Keratinocyte (primary cell): ENCODE measurements at places on chromosomes 13 and 19.

DNA sequence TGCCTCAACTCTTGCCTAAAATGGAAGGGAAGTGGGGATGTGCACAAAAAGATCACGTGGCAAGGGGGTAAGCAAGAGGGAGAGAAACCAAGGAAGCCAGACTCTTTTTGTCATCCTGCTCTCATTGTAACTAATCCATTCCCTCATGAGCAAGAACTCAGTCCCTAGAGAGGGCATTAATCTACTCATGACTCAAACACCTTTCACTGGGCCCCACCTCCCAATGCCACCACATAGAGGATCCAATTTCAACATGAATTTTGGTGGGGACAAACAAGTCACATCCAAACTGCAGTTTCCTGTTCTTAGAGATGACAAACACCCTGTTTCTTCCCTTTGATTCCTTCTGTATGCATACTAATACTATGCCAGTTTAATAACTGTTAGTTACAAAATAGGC is 11.2 kb upstream of the CHST8 start:
- H3K36me3 ChIP-seq, result no peaks in the 10 kb centered on the region
- no peak overlapping the region for H3K4me3 ChIP-seq
- no peaks in the 10 kb centered on the region for H3K4me1 ChIP-seq
- no peak overlapping the region for H3K27ac ChIP-seq
- no peak for DNase-seq
- no peaks in the 10 kb centered on the region for H3K27me3 ChIP-seq

GRCh38 chr13:48410199-48410598 is 2.7 kb downstream of the LPAR6 start:
- peak overlapping the region; percentile 67 for H3K4me3 ChIP-seq
- DNase-seq, result no peak
- no peaks in the 10 kb centered on the region for H3K27me3 ChIP-seq
- peaks cover 9% of the 10 kb centered on the region for H3K4me1 ChIP-seq

DNA sequence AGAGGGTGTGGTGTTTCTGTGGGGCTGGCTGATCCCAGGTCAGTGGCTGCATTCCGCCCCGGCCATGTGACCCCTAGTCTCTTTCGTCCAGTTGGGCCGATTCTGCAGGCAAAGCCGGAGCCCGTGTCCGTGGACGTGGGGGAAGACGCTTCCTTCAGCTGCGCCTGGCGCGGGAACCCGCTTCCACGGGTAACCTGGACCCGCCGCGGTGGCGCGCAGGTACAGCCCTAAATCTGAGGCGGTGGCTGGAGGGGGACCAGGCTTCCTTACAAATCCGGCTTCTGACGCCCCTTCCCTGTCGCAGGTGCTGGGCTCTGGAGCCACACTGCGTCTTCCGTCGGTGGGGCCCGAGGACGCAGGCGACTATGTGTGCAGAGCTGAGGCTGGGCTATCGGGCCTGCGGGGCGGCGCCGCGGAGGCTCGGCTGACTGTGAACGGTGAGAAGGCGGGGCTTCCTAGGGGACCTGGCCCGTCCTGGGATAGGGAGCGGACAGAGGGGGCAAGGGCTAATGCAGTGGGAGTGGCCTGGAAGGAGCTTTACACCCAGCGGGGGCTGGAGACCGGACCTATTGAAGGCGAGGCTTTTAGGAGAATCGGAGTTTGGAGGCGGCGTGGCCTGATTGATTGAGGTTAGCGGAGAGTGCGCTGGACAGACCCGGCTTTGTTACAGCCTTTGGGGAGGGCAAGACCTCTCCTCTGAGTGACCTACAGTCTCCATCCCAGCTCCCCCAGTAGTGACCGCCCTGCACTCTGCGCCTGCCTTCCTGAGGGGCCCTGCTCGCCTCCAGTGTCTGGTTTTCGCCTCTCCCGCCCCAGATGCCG is 4.3 kb downstream of the KIRREL2 start:
- H3K36me3 ChIP-seq, result no peaks in the 10 kb centered on the region
- H3K4me1 ChIP-seq, result no peaks in the 10 kb centered on the region
- H3K4me3 ChIP-seq, result no peak overlapping the region
- no peak for DNase-seq

DNA sequence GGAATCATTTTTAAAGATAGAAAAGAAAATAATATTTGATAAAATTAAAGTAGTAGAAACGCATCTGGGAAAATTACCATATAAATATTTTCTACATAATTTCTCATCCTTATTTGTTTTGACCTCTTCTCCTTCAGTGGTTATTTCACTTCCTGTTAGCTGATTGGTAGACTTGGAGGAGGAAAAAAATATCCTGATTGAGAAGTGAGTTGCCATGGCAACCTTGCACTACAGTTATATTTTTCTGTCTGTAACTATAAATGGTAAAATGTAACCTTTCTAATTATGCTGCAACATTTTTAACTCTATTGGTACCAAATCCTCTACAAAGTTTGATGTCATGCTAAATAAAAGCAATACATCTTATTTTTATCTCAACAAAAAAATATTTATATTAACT is 45.2 kb downstream of the SCEL start:
- no peaks in the 10 kb centered on the region for H3K27me3 ChIP-seq
- no peaks in the 10 kb centered on the region for H3K36me3 ChIP-seq
- no peak overlapping the region for H3K4me3 ChIP-seq
- H3K27ac ChIP-seq, result no peak overlapping the region

DNA sequence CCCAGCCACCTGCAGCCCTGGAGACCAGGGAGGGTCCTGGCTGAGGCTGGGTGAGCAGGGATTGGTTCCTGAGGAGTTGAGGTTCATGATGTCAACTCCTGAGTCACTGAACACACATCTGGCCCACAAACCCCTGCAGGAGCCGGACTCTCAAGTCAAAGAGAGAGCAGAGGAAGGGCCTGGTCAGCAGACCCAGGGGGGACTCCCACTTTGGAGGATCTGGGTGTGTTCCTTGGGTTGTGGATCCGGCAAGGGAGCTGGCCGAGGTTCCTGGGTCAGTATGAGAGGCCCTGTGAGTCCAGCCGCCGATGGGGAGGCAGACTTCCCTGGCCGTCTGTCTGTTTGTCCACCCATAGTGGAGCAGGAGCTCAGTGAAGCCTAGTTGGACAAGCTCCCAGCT is 4.0 kb downstream of the SLC7A10 start:
- H3K27ac ChIP-seq, result no peak overlapping the region

- no peak for DNase-seq
- no peak overlapping the region for H3K4me3 ChIP-seq
- no peak overlapping the region for H3K27ac ChIP-seq
- peaks cover 18% of the 10 kb centered on the region for H3K27me3 ChIP-seq
- H3K4me1 ChIP-seq, result peaks cover 4% of the 10 kb centered on the region
Observed at GRCh38 chr13:46382224-46382623, 4.8 kb downstream of the RUBCNL start.

GRCh38 chr13:22014469-22014868 is 343.6 kb downstream of the FGF9 start:
- H3K27me3 ChIP-seq, result no peaks in the 10 kb centered on the region
- peaks cover 9% of the 10 kb centered on the region for H3K4me1 ChIP-seq
- no peak overlapping the region for H3K4me3 ChIP-seq
- no peak overlapping the region for H3K27ac ChIP-seq
- peak; percentile 1 for DNase-seq
- H3K36me3 ChIP-seq, result no peaks in the 10 kb centered on the region

GRCh38 chr13:110197026-110197425 is 109.9 kb downstream of the COL4A1 start:
- no peaks in the 10 kb centered on the region for H3K27me3 ChIP-seq
- no peak overlapping the region for H3K4me3 ChIP-seq
- H3K4me1 ChIP-seq, result no peaks in the 10 kb centered on the region
- H3K36me3 ChIP-seq, result peaks cover 3% of the 10 kb centered on the region
- H3K27ac ChIP-seq, result no peak overlapping the region

DNA sequence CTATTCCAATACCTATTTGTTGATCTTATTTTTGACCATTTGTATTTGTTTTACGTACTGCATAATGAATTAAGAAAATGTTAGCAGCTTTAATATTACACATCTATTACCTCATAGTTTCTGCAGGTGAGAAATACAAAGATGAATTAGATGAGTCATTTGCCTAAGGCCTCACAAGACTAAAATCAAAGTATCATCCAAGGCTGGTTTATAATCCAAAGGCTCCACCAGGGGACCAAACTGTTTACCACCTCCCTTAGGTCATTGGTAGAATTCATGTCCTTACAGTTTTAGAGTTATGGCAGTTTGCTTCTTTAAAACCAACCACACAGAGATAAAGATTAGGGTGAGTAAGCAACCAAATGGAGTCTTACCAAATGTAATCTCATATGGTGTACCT is 848.1 kb downstream of the SLITRK6 start:
- DNase-seq, result peak; percentile 19
- no peaks in the 10 kb centered on the region for H3K27me3 ChIP-seq
- H3K4me1 ChIP-seq, result no peaks in the 10 kb centered on the region

- no peak for DNase-seq
- H3K27ac ChIP-seq, result peak overlapping the region; percentile 53
- H3K36me3 ChIP-seq, result peaks cover 12% of the 10 kb centered on the region
- H3K4me1 ChIP-seq, result peaks cover 24% of the 10 kb centered on the region
Observed at GRCh38 chr19:18160971-18161635, 8.1 kb downstream of the PIK3R2 start.

- no peak overlapping the region for H3K27ac ChIP-seq
- H3K27me3 ChIP-seq, result no peaks in the 10 kb centered on the region
- no peak overlapping the region for H3K4me3 ChIP-seq
- H3K4me1 ChIP-seq, result no peaks in the 10 kb centered on the region
- no peaks in the 10 kb centered on the region for H3K36me3 ChIP-seq
Observed at GRCh38 chr13:51781246-51782022, 22.5 kb downstream of the DHRS12 start.

DNA sequence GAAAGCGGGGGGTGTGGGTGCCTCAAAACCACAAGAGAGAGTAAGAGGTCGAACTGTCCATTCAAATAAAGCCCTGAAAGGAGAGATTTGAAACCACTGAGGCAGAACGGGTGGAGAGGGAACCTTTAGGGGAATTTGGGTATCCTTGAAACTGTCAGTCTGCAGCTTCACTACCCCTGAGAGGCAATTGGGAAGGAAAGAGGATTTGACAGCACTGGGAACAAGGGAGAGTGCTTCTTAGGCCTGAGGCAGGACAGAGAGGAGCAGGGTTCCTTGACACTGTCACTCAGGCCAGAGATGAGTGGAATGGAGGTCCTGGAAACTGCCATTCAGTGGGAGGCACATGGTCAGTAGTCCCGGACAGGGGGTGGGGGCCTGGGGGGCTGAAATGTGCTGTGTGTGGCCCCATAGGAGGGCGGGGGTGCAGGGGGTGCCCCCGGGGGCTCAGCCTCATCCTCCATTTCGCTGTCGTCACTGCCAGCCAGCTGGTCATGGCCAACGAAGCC is 5.0 kb downstream of the GFY start:
- H3K27me3 ChIP-seq, result peaks cover 92% of the 10 kb centered on the region
- no peak overlapping the region for H3K27ac ChIP-seq
- no peak overlapping the region for H3K4me3 ChIP-seq
- no peak for DNase-seq

- no peak overlapping the region for H3K27ac ChIP-seq
- H3K27me3 ChIP-seq, result no peaks in the 10 kb centered on the region
- H3K36me3 ChIP-seq, result no peaks in the 10 kb centered on the region
- peak overlapping the region; percentile 18 for H3K4me3 ChIP-seq
- DNase-seq, result no peak
Observed at GRCh38 chr19:31340042-31341025, 8.9 kb downstream of the TSHZ3 start.

GRCh38 chr13:40283666-40284065 is 382.8 kb downstream of the FOXO1 start:
- peak overlapping the region; percentile 33 for H3K27ac ChIP-seq
- no peak overlapping the region for H3K4me3 ChIP-seq
- no peaks in the 10 kb centered on the region for H3K36me3 ChIP-seq
- H3K27me3 ChIP-seq, result no peaks in the 10 kb centered on the region
- DNase-seq, result peak; percentile 59

- H3K36me3 ChIP-seq, result no peaks in the 10 kb centered on the region
- H3K4me3 ChIP-seq, result no peak overlapping the region
- no peak for DNase-seq
Observed at GRCh38 chr13:90416519-90416918, 931.0 kb upstream of the MIR17HG start.

DNA sequence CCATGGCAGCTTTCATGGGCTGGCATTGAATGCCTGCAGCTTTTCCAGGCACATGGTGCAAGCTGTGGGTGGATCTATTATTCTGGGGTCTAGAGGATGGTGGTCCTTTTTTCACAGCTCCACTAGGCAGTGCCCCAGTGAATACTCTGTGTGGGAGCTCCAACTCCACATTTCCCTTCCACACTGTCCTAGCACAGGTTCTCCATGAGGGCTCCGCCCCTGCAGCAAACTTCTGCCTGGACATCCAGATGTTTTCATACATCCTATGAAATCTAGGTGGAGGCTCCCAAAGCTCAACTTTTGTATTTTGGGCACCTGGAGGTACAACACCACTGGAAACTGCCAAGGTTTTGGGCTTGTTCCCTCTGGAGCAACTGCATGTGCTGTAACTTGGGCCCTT is 450.6 kb downstream of the LMO7 start:
- DNase-seq, result no peak
- H3K4me3 ChIP-seq, result no peak overlapping the region
- no peaks in the 10 kb centered on the region for H3K27me3 ChIP-seq
- no peak overlapping the region for H3K27ac ChIP-seq

DNA sequence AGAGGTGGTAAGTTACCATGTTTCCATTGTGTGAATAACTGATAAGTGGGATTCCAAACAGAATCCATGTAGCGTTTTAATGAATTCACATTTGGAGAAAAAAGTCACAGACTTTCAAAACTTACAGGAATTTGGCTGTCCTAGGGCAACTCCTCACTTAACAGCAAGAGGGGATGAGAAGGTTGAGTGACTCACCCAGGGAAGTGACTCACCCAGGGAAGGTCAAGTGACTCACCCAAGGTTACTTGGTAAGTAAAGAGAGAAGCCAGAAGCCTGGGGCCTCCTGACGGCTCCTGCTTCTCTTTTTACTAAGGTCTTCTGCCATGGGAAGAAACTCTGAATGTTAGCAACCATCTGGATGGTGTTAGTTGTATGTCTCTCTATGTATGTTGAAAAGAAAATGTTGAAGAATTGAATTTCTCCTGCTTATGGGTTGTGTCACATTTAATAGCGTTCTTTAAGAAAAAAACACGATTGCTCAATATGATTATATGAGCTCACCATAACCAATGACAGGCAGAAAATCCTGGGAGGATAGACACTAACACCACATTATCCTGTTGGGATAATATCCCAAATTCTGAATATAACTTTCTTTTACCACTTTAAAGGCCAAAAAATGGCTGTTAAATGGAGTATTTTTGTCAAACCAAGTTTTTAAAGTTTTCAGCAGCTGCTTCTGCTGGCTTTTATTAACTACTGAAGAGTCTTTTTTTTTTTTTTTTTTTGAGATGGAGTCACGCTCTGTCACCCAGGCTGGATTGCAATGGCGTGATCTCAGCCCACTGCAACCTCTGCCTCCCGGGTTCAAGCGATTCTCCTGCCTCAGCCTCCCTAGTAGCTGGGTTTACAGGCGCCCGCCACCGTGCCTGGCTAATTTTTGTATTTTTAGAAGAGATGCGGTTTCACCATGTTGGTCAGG is 195.6 kb downstream of the GGACT start:
- no peaks in the 10 kb centered on the region for H3K27me3 ChIP-seq
- no peaks in the 10 kb centered on the region for H3K36me3 ChIP-seq
- H3K27ac ChIP-seq, result peak overlapping the region; percentile 49
- no peak overlapping the region for H3K4me3 ChIP-seq
